Stimulated activated CD4-positive, alpha-beta T cell treated with anti-CD3 and anti-CD28 coated beads, TNF-alpha, amount 100 ng/mL, for 48 hours (primary cell): ENCODE measurements at places on chromosomes 11 and 22.

GRCh38 chr22:47851586-47851985 is 1089.1 kb downstream of the TBC1D22A start:
- DNase-seq: no peak

GRCh38 chr11:11555208-11555607 is 66.6 kb downstream of the GALNT18 start:
- no peak for DNase-seq

- no peak for DNase-seq
These were observed 8.1 kb downstream of the FBXO7 start for GRCh38 chr22:32482708-32483107.

DNA sequence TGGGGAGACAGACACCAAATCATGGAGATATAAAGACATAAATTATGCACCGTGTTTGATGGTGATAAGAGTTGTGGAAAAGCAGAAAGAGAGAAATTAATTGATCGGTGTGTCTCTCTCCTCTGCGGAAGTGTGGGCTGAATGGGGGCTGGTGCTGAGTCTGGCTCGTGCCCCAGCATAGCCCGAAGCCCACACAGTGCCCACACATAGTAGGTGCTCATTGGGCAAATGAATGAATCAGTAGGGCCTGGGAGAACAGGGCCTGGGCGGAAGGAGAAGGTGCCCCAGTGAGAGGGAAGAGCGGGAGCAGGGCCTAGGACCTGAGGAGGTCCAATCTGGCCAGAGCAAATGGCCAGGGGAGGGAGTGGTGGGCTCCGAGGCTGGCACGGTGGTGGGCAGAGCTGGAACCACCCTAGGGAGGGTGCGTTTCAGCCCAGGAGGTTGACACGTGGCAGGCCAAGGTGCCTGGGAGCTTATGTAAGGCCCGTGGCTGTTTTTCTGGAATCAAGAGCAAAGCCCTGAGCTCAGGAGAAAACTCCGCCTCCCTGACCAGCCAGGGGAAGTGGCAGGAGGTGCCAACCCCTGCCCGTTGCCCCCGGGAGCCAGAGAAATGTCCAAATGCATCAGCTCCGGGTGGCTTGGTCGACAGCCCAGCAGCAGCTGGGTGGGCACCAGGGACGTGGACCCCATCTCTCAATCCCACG is 2.1 kb upstream of the CACNA1I start:
- DNase-seq: no peak

GRCh38 chr11:61609980-61610366 is 29.1 kb upstream of the SYT7 start:
- no peak for DNase-seq

- DNase-seq: no peak
These were observed 215.9 kb upstream of the CCDC90B start for GRCh38 chr11:83502041-83502440.

DNA sequence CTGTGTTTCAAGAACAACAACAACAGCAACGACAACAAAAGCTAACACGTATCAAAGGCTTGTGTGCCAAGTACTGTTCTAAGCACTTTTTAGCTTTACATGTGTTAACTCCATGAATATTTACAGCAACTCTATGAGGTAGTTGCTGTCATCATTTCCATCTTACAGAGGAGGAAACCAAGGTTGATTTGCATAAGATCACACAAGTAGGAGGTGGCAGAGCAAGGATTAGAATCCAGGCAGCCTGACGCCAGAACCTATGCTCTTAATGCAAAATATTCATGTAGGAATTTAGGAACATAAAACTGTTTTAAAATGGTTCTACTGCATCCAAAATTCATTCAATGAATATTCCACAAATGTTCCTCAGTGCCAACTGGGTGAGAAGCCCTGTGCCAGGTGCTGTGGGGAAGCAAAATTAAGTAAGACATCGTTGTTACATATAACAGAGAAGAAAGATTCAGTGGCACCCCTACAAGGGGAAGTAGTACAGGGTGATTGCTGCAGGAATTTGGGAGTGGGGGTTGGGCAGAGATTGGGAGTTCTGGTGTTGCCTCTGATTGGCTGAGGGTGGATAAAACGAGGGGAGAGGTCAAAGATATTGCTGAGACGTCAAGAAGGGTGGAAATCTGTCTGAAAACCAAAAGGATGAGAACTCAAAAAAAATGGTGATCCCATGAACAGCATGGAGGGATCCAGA is 86.1 kb upstream of the ARHGAP20 start:
- DNase-seq: no peak

DNA sequence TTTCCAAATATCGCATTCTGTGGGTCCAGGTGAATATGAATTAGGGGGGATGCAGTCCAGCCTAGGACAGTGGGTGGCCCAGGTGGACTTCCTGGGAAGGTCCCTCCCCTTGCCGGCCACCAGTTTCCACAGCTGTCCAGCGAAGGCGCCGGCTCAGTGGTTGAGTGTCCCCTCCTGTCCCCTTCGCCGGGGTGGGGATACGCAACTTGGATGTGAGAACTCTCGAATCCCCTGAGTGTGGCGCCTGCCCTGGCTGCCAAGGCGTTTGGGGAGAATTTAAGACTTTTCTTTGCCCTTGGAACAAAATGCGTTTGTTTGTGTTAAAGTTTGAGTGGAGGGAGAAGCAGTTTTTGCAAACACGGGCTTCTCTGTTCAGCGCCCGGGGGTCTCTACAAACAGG is 123.7 kb downstream of the KCNQ1OT1 start:
- DNase-seq: no peak

DNA sequence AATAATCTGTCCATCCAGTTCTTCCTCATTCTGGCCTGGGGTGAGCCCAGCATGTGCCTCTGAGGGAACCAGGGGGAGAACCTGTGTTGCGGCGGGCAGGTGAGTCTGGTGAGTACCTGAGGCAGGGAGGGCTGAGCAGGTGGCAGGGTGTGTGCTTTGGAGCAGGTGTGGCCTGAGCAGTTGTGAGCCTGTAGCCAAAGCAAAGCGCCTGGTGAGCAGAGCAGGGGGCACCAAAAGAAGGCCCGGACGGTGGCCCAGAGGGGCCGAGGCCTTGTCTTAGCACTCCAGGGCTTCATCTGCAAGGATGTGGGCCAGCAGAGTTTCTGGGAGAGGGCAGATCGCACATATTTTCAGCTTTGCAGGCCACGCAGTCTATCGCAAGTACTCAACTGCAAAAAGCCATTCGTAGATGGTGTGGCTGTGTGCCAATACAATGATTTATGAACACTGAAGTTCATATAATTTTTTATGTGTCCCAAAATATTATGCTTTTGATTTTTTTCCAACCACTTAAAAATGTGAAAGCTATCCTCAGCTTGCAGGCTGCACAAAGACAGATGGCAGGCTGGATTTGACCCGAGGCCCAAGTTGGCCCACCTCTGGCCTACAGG is 8.7 kb downstream of the GLB1L2 start:
- no peak for DNase-seq

- DNase-seq: no peak
These were observed 741 bp upstream of the TALDO1 start for GRCh38 chr11:746289-747157.

DNA sequence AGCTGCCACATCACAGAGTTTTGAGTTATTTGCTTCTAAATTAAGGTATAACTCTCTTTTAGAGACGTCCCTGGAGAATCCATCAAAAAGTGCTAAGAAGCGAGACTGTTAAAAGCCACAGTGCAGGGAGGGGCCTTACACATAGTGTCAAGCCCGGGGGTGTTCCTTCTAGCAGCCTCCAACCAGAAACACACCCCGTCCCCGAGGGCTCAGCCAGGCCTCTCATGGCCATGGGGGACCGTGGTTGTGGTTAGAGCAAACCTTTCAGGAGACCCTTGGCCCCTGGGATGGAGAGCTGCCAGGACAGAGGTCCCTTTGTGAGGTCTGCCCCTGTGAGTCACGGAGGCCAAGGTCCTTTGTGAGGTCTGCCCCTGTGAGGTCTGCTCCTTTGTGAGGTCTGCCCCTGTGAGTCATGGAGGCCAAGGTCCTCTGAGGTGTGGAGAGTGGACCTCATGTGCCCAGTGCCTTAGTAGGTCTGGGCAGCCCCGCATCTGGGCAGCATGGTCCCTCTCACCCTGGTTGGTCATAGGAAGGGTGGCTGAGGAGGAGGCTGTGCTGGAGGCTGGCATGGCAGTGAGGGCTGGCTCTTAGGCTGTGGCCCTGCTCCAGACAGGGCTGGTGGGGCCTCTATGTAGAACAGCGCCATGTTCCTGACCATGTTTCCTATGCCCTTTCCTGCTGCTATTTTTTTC is 5.4 kb downstream of the GNAZ start:
- DNase-seq: no peak

- no peak for DNase-seq
These were observed at the start of gene ABCG4 for GRCh38 chr11:119149018-119149785. TSS of gene ABCG4 (plus strand) at chr11:119149052. CDS start at chr11:119149966, 914 bp downstream.

DNA sequence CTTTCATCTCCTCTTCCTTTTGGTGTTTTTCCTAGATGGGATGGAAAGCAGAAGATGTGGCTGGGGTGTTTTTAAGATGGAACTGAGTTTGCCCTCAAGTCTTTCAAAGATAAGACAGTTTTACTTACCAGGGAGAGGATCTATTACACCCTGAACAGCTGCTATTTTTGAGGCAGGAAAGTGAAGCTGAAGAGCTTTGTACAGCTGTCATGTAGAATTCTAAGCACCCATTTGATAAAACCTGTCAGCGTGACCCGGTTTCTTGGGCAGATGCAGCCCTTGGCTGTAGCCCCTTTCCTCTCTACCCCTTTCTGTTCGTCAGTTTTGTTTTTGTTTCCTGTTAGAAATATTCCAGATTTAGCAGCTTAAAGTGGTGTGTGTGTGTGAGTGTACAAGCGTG is 35.2 kb downstream of the FAT3 start:
- no peak for DNase-seq

- DNase-seq: no peak
These were observed 23.7 kb downstream of the PDHX start for GRCh38 chr11:34940026-34940677.

DNA sequence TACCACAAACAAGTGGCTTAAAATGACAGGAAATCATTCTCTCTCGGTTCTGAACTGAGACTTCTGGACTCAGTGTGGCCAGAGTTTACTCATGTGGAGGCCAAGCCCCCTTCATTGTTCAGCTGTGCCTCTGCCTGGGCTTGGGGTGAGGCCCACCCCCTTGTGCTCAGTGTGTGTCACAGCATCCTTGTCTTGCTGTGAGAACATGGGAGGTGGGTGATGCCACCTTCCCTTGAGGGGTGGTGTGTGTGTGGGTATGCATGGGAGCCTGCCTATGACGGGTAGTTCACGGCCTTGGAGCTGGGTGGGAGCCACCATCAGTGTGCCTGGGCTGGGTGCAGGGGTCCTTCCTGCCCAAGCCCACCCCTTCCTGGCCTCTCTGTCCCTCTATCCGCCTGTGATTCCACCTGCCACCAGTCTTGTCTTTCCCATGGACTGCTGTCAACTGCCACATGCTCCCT is 101.7 kb downstream of the MORC2 start:
- no peak for DNase-seq

GRCh38 chr11:133563505-133564025 is 31.3 kb upstream of the OPCML start:
- DNase-seq: no peak

DNA sequence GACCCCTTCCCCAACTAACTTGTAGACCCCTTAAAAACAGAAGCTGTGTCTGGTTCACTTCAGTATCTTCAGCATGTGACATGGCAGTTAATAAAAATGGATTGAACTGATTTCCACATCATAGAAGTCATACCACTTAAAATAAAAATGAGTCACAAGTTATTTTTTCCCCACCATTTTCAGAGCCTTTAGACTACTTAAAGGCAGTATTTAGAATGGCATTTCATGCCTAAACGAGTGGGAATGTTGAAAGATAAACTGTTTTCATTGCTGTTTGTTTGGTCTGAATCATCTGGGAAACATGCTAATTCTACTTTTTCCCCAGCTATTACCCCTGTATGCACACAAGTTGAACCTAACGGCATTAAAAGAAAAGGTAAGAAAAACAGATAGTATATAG is 324.0 kb downstream of the RAB38 start:
- DNase-seq: no peak

DNA sequence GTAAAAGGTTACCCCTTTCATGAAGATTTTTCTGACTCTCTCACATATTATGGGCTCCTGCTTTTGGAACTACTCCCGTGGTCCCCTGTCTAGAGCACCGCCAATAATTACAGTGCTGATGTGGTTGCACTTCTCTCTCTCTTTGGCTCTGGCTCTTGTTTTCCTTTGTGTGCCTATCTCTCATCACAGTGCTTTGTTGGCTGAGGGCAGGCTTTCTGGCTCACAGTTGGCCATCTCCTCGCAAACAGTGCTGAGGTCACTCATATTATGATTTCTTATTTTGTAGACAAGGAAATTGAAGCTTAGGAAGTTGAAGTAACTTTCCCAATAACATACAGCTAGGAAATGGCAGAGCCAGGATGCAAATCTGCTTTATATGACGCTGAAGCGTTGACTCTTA is 192.5 kb downstream of the DDX10 start:
- DNase-seq: no peak

DNA sequence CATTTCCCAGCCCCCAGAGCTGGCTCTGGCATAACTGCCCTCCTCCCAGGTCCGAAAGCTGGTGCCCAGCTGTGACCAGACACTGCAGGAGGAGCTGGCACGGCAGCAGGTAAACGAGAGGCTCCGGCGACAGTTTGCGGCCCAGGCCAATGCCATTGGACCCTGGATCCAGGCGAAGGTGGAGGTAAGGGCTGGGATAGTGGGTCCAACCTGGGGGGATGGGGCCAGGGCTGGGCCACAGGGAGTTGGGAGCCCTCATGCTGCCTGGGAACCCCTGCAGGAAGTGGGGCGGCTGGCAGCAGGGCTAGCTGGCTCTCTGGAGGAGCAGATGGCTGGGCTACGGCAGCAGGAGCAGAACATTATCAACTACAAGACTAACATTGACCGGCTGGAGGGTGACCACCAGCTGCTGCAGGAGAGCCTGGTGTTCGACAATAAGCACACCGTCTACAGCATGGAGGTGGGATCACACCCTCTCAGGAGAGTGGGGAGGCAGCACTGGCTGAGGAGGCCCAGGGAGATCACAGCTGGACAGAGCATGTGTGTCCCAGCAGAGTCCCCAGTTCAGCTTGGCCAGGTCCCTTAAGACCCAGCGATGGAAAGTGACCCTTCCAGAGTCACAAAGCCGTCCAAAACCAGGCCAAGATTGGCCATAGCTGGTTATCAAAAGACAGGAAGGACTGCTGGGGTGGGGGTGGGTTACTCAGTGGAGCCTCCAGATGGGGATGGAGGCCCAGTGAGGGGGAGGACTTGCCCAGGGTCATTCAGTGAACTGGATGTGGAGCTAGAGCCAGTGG is 7.0 kb downstream of the CTSF start:
- DNase-seq: no peak

DNA sequence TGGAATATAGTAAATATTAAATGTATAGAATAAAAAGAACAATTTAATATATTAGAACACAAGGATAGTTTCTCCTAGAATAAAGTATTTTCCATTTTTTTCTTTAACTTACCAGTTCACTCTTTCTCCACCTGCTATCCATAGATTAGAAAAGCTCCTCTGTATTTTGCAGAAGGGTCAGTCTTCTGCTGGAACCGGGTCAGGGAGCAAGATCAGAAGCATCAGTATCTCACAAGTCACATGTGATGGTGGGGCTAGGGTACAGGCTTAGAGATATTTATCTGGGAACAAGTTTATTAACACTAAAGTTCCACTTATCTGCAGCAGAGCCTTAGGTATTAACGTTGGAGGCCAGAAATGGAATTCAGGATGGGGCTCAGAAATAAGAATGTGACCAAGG is 17.3 kb upstream of the OR52A1 start:
- DNase-seq: no peak
